ENCODE measurements at places on chromosomes 1 and 21. TPM values are rescaled to one million over a fixed set of nuclear protein-coding genes. Genes with fewer than 3 reads are reported as not detected.
A peak's percentile ranks its signal among the peaks of the same experiment; 100 is the strongest.

GRCh38 chr21:42568866-42569731, 55.4 kb downstream of the SLC37A1 start:
- no peak for DNase-seq

Gene MFSD2A
- 2.1 TPM for total RNA-seq

Gene KRTAP7-1
- total RNA-seq, result not detected

DNA sequence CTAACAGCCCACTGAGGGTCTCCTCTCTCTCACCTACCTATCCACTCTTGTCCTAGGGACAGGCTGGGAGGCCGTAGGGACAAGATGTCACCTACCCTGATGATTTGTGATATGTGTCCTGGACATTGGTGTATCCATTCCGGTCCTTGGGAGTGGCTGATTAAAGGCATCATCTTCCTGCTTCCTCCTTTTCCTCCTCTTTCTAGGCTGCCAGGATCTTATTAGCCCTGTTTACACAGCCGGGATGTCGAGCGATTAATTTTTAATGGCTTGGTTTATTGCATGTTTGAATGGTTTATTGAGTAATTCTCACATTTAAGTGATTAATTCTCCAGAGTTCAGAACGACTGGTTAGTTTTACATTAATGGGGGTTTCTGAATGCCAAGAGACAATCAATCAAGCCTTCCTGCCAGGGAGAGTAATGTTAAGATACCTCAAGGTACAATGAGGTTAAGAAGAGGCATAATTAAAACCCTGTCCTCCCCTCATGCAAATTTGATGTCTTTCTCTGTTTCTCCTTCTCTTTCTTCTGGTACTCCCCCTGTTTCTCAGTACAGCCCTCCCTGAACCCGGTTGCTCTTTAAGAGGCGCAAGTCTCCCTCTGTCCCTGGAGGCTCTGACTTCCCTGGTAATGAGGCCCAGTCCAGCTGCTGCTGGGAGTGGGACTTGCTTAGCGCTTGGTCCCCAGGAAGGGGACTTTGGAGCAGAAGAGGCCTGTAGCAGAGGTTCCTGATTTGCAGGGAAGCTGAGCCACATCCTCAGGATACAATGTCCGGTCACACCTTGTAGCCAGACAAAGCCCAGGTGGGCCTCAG, 50.9 kb downstream of the ACTL8 start:
- no peak for DNase-seq

DNA sequence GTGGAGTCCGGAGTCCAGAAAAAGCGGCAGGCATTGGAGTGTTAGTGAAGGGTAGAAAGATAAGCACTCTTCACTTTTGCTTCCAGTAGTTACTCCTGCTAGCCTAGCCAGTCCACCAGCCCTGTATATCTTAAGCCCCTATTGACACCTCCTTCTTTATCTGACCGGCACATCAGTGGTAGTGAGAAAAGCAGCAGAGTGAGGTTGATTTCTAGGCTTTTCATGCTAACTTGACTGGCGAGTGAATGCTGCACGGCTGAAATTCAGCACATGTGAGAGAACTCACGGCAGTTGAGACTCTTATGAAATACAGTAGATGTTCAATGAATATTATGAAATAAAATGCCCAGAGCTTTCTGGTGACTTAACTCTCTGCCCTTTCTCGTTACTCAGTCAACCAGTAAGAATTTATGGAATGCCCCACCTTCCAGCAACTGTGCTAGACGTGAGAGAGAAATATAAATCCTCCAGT, 128.2 kb downstream of the CACHD1 start:
- DNase-seq, result peak; percentile 2

GRCh38 chr1:166272155-166272554, 105.4 kb upstream of the FAM78B start:
- DNase-seq, result no peak

GRCh38 chr1:15007842-15008241, 145.7 kb upstream of the TMEM51 start:
- DNase-seq, result no peak

- no peak for DNase-seq
Measured at GRCh38 chr21:40976198-40977109, 129.5 kb upstream of the DSCAM start.

Gene CD58
- total RNA-seq, result 20.6 TPM

Gene HTR6
- total RNA-seq, result not detected

GRCh38 chr1:66834926-66835325, 33.9 kb upstream of the INSL5 start:
- DNase-seq, result no peak

Measured in tongue (tissue), 3 donors.